CD4-positive, alpha-beta T cell treated with Interferon alpha-2 for 1 hour (primary cell): ENCODE measurements at places on chromosomes 4 and X.

DNA sequence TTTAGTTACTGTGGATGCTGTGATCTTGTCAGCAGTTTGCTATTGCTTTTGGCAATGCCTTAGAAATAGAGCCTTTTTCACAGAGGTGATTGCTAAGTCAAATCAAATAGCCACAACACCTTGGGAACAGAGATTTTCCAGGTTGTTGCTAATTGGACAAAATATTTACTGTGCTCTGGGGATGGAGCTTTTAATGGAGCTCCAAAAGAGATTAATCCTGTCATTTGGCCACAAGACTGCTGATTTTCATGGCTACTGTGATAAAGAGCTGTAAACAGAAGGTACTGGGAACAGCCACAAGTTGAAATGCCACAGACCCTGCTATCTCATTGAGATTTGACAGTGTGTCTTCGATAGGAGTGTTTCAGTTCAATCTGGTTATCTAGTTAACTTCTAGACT, 1715.2 kb upstream of the ADGRL3 start:
- DNase-seq, result no peak

DNA sequence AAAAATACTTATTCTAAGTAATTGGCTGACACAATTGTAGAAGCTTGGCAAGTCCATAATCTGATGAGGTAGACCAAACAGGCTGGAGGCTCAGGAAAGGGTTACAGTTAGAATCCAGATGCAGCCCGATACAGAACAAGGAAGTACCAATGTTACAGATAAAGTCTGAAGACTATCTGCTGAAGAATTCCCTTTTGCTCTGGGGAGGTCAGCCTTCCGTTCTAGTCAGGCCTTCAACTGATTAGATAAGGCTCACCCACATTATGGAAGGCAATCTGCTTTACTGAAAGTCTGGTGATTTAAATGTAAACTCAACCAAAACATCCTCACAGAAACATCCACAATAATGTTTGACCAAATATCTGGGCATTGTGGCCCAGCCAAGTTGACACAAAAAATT, 7.4 kb upstream of the DYNLT3 start:
- DNase-seq, result no peak

DNA sequence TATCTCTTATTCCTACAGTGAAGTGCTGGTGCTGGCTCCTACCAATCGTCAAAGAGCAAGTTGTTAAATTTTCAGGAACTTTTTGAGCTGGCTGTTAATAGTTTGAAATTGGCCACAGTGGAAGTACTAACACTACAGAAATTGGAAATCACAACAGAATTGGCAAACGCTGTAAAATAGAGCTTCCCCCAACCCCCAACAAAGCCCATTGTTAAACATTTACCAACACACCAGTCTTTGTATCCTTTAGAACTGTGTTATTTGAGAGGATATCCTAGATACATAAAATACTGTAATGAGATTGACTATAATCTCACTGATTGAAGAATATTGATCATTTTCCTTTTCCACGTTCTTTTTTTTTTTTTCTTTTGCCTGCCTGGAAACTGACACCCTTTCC, 37.4 kb downstream of the FAM241A start:
- no peak for DNase-seq

- DNase-seq, result no peak
Observed at GRCh38 chrX:9163214-9163709, 129.3 kb upstream of the FAM9B start.

DNA sequence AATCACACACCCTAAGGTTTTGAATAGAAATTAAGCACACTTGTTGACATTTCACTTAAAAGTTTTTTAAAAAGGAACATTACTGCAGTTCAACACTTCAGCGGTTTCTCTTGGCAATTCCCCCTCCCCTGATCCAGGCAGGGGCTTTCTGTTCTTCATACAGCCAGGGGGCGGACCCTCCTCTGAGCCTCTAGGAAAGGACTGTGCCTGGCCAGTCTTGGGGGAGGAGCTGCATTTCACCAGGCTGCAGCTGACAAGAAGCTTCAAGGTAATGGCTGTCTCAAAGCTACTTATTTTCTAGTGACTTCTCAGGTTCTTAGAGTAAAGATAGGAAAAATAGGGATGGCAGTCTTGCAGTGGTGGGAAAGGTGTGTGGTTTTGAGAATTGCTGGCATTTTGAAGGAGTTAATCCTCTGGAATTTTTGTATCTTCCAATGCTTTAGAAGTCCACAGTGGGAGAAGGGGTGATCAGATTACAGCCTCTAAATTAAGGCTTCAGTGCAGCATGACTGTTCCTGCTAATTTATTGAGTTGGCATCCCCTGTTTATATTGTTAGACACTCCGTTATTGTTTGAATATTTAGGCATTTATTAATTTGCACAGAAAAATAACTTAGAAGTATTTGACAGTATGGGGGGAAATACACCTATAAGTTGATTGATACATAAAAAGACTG, 33.5 kb downstream of the PWWP3B start:
- no peak for DNase-seq

DNA sequence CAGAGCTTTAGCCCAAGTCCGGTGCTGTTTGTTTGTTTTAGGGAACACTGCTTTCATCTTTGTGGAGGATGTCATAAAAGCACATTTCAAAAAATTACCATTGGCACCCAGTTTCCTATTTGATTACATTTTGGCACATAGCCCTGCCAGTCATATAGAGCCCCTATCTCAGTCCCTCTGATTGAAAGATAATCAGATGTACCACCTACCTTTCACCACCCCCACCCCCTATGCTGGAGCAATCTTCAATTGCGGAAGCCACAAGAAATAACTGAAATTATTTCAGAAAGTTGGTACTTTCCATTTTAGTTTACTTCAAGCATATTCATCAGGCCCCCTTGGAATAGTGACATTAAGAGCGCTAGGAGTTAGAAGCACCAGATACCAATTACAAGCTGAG, 136.7 kb upstream of the RPL34 start:
- DNase-seq, result no peak

DNA sequence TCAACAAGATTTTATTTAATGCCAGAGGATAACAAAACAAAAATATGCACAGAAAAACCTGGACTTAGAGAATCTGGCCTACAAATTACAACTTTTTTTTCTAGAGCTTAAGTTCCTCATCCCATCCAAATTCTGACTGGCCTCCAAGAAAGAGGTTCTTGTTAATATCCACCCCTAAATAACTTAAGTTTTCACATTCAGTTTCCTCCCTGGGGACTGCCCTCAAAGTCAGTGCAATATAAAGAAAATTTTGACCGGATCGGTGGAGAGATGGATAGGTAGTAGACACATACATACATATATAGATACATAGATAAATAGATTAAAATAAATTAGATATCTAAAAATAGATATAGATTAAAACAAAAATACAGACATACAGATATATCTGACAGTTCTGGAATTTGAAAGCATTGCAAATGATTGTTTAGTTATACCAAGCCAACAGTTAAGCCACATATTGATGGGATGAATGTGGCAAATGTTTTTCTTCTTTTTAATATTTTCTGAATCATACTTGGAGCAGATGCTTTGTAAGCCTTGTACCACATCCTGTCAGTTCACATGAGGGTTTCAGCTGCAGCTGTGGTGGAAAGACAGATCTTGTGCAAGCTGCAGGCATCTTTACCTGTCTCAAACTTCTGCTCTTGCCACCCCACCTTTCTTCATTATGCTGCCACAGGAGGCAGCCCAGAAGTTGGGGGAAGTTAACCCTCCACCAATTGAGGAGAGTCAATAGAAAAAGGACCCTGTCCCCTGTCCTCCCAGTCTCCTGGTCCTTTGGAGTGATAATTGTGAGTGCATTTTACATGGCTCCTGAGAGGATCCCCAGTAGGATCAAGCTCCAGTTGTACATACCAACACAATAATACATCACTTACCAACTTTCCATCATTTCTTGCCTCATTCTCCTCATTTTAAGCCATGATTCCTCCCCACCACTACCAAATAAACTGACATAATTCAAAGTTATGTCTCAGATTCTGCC, 58.5 kb upstream of the PRDM8 start:
- peak; percentile 65 for DNase-seq

- DNase-seq, result no peak
Observed at GRCh38 chr4:67725132-67725531, 24.2 kb upstream of the UBA6 start.

- DNase-seq, result no peak
Observed at GRCh38 chrX:2471641-2472040, 29.1 kb downstream of the DHRSX start.

- no peak for DNase-seq
Observed at GRCh38 chr4:41967392-41967791, 14.2 kb upstream of the DCAF4L1 start.

- DNase-seq, result no peak
Observed at GRCh38 chr4:40199179-40199670, 2.4 kb downstream of the RHOH start.

GRCh38 chr4:69075061-69075792, 21.0 kb upstream of the UGT2B7 start:
- DNase-seq, result no peak

DNA sequence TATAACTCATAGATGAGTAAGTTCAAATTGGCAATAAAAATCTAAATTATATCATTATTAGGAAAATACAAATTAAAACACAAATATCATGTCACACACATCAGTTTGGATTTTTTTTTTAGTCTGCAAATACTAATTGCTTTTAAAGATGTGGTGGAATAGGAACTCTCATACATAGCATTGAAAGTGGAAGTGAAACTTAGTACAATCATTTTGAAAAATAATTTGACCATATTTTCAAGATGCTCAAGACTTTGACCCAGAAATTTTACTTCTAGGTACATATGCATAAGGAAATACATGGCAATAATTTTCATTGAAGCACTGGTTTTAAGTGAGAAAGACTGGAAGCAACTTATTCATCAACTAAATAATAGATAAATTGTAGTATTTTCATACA, 147.5 kb upstream of the SMIM31 start:
- no peak for DNase-seq

GRCh38 chr4:89929425-89930159, 34.9 kb downstream of the MMRN1 start:
- peak; percentile 33 for DNase-seq

GRCh38 chr4:119783189-119783983, 154.8 kb upstream of the PDE5A start:
- no peak for DNase-seq
